Ovary (tissue), 10 donors: ENCODE measurements at places on chromosomes 11 and 22. TPM values are rescaled to one million over a fixed set of nuclear protein-coding genes. Genes with fewer than 3 reads are reported as not detected.

GRCh38 chr11:108512708-108513107, 14.5 kb upstream of the POGLUT3 start:
- no peak for DNase-seq
- no peaks in the 10 kb centered on the region for H3K4me1 ChIP-seq
- no peaks in the 10 kb centered on the region for H3K27me3 ChIP-seq
- no peak overlapping the region for H3K4me3 ChIP-seq
- H3K27ac ChIP-seq: no peak overlapping the region

- H3K4me1 ChIP-seq: no peaks in the 10 kb centered on the region
- H3K27me3 ChIP-seq: no peaks in the 10 kb centered on the region
- no peak for DNase-seq
- H3K36me3 ChIP-seq: no peaks in the 10 kb centered on the region
- H3K27ac ChIP-seq: no peak overlapping the region
- H3K4me3 ChIP-seq: no peak overlapping the region
Observed at GRCh38 chr11:74370123-74370522, 28.1 kb downstream of the PGM2L1 start.

GRCh38 chr11:22690257-22690656, 23.8 kb downstream of the GAS2 start:
- H3K27ac ChIP-seq: no peak overlapping the region
- H3K4me1 ChIP-seq: no peaks in the 10 kb centered on the region
- no peaks in the 10 kb centered on the region for H3K27me3 ChIP-seq
- no peaks in the 10 kb centered on the region for H3K36me3 ChIP-seq

DNA sequence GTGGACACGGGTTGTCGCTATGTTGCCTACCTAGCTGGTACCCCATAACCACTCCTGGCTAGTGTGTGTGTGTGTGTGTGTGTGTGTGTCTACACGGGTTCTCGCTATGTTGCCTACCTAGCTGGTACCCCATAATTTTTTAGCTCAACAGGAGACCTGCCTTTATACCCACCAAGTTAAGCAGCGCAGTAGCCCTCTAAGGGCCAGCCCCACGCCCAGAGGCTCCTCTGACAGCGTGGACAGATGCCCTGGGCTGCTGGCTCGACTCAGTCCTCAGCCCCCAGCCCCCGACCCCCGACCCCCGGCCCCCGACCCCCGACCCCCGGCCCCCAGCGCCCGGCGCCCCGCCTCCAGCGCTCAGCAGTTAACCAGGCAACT, 351 bp upstream of the AKIP1 start:
- no peaks in the 10 kb centered on the region for H3K27me3 ChIP-seq
- peak overlapping the region; percentile 83 for H3K4me3 ChIP-seq
- no peak for DNase-seq
- peaks cover 6% of the 10 kb centered on the region for H3K4me1 ChIP-seq
- no peaks in the 10 kb centered on the region for H3K36me3 ChIP-seq

DNA sequence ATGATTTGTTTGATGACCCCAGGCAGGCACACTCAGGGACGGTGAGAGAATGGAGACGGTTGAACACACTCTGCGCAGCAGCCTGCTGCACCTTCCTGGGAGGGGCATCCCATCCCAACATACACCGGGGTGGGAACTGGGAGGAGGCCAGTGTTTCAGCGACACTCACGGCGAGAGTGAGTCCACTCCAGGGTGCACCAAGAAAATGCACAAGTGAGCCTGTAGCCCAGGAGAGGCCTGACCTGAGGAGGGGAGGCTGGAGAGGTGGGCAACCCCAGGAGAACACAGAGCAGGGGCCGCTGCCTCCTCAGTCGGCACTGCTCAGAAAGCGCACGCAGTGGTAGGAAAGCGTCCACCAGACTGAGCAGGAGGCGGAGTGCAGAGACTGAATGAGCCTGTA, 54.5 kb downstream of the IGF2 start:
- no peak overlapping the region for H3K4me3 ChIP-seq
- no peaks in the 10 kb centered on the region for H3K27me3 ChIP-seq
- DNase-seq: no peak
- H3K4me1 ChIP-seq: no peaks in the 10 kb centered on the region
- no peak overlapping the region for H3K27ac ChIP-seq

DNA sequence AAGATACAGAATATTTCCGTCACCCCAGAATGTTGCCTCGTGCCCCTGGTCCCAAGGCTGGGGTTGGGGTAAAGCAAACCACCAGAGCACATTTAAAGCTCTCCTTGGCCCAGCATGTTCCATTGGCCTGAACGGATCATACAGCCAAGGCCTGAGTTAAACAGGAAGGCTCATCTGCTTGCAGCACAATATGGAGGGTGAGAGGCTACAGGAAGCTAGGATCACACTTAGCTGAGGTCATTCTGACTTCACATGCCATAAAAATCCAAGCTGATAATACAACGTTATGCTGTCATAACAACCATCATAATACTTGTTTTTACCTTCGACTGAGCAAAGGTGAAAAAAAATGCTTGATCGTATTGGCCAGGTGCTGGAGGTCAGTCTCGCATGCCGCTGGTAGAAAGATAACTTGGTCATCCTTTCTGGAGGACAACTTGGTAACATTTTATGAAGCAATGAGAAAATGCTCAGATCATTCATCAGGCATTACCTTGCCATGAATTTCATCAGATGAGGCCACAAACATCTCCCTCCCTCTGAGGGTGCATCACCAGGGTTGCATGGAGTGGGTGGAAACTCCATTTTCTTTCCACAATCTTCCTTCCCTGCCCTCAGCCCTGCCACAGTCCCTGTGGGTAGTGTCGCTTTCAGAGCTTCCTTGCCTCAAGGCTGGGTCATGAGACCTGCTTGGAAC, 31.9 kb upstream of the RTL6 start:
- no peaks in the 10 kb centered on the region for H3K27me3 ChIP-seq
- no peaks in the 10 kb centered on the region for H3K36me3 ChIP-seq

DNA sequence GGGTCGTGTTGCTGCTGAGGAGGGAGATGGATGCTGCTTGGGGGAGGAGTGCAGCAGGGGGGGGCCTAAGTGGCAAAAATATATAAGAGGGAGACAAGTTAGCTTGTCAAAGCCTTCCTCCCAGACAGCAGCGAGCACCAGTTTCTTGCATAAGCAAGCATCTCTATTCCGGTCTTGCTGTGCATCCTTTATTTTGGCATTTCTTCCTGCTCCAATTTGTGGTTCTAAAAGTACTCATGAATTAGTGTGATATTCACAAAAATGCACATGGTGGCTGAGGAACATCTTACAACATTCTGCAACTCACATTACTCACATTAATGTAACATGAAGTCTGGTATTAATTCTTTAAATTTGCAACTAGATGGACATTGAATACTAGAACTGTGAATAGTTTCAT, 32.1 kb downstream of the GDPD5 start:
- DNase-seq: no peak
- no peaks in the 10 kb centered on the region for H3K27me3 ChIP-seq
- no peaks in the 10 kb centered on the region for H3K36me3 ChIP-seq
- no peak overlapping the region for H3K27ac ChIP-seq
- no peaks in the 10 kb centered on the region for H3K4me1 ChIP-seq

DNA sequence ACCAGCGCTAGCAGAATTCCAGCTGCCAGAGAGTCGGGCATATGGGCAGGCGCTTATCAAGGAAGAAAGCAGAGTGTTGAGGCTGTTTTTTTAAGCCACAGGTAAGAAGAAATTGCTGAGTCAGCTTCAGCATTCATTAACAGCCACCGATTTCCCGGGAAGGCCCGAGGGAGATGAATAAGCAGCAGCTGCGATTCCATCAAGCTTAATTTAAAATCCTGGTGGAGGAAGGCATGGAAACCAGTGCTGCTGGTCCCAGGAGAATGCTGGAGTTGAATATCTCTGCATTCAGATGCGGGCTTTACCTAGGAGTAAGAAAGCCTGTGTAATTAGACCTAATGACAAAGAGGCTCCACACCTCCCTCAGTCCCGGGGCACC, 168.8 kb downstream of the BRD1 start:
- no peak overlapping the region for H3K27ac ChIP-seq
- no peak for DNase-seq
- H3K4me1 ChIP-seq: no peaks in the 10 kb centered on the region
- H3K27me3 ChIP-seq: no peaks in the 10 kb centered on the region
- H3K36me3 ChIP-seq: no peaks in the 10 kb centered on the region

DNA sequence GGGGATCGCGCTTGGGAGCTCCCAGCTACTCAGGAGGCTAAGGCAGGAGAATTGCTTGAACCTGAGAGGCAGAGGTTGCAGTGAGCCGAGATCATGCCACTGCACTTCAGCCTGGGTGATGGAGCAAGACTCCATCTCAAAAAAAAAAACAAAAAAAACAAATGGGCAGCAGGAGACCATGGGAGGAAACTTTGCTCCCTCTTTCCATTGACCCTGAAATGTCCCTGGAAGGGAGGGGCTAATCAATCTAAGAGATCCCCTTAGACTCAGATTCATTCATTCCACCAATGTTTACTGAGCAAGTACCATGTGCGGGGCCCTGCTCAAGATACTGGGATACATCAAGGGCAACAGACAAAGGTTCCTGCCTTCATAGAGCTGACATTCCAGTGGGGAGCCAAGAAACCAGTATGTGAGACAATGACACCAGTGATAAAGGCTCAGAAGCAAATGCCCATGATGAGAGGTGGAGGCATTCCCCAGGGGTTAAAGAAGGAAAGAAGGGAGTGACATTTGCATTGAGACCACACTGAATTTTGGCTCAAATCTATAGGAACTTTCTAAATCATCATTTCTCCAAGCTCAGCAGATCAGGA, 37.7 kb upstream of the TFIP11 start:
- no peak for DNase-seq
- no peaks in the 10 kb centered on the region for H3K27me3 ChIP-seq
- H3K27ac ChIP-seq: no peak overlapping the region
- no peaks in the 10 kb centered on the region for H3K4me1 ChIP-seq
- H3K36me3 ChIP-seq: no peaks in the 10 kb centered on the region

GRCh38 chr11:124674168-124674517, 439 bp downstream of the SPA17 start:
- H3K27me3 ChIP-seq: no peaks in the 10 kb centered on the region
- H3K4me3 ChIP-seq: peak overlapping the region; percentile 79
- no peak for DNase-seq
- H3K27ac ChIP-seq: no peak overlapping the region
- H3K36me3 ChIP-seq: no peaks in the 10 kb centered on the region
- H3K4me1 ChIP-seq: peaks cover 1% of the 10 kb centered on the region

GRCh38 chr11:32141745-32142546, 51.1 kb downstream of the RCN1 start:
- no peak for DNase-seq
- H3K27ac ChIP-seq: no peak overlapping the region
- no peaks in the 10 kb centered on the region for H3K36me3 ChIP-seq
- H3K27me3 ChIP-seq: no peaks in the 10 kb centered on the region
- no peak overlapping the region for H3K4me3 ChIP-seq

DNA sequence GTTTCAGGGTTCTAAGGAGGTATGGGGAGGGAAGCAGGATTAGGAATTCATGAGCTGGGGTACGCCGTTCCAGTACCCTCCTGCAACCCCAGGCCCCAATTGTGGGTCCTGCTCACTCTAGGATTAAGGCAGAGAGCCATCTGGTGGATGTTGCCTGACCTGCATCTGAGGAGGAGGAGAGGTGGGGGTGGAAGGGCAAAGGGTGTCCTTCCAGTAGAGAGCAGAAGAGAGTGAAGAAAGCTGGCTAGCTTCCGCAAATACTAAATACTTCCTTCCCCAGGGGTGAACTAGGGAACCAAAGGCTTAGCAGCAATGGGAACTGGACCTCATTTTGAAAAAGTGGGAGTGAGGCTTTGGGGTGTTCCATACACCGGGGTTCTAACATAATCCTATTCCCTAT, 10.6 kb downstream of the LRRC51 start:
- H3K36me3 ChIP-seq: no peaks in the 10 kb centered on the region
- H3K4me1 ChIP-seq: no peaks in the 10 kb centered on the region
- peak; percentile 70 for DNase-seq

DNA sequence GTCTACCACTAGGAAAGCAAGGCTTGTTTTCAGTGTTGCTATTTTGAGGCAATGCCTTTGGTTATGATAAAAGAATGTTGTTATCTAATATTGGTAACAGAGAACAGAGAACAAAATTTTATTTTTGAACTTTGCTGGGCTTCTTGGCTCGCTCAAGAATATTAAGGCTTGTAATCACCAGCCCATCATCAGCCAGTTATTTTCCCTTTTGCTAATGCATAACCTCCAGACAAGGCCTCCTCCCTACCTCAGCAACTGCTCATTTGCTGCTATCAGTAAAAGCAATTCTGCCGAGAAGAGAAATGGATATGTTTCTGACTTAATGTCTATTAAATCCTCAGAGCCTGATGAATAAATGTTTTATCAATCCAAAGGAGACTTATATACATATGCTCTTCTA, 8.9 kb downstream of the MTMR2 start:
- no peak for DNase-seq
- peaks cover 5% of the 10 kb centered on the region for H3K4me1 ChIP-seq
- no peaks in the 10 kb centered on the region for H3K36me3 ChIP-seq
- no peak overlapping the region for H3K27ac ChIP-seq
- H3K4me3 ChIP-seq: no peak overlapping the region

- no peak for DNase-seq
- H3K36me3 ChIP-seq: no peaks in the 10 kb centered on the region
- H3K4me3 ChIP-seq: no peak overlapping the region
- H3K4me1 ChIP-seq: no peaks in the 10 kb centered on the region
Observed at GRCh38 chr11:33068611-33069340, 29.4 kb downstream of the TCP11L1 start.

DNA sequence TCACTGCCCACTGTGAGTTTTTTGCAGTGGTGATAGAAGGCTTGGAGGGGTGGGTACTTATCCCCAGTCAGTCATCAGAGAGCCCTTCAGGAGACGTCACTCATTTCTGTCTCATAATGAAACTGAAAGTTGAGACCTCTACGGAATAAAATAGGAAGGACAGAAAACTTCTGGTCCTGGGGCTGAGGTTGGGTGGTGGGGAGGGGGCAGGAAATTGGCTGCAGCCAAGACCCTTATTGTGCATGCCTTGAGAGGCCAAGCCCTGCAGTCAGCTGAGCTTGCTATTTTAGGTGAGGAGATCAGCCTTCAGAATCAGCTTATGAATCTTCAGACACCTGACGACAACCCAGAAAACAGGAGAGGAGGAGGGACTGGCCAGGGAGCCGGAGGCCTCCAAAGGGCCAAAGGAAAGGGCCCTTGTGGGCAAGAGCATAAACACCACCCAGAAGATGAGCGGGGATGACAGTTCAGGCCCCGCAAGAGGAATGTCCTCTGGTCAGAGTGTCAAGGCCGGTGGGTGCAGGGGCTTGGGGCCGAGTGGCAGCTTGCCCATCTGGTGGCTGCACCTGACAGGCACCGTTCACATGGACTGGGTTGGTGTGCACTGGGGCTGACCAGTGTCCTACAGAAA, 17.9 kb upstream of the ADA2 start:
- no peaks in the 10 kb centered on the region for H3K36me3 ChIP-seq
- H3K4me1 ChIP-seq: no peaks in the 10 kb centered on the region
- no peak for DNase-seq
- H3K27ac ChIP-seq: no peak overlapping the region

- no peaks in the 10 kb centered on the region for H3K36me3 ChIP-seq
- no peak overlapping the region for H3K27ac ChIP-seq
- H3K4me1 ChIP-seq: no peaks in the 10 kb centered on the region
- DNase-seq: no peak
Observed at GRCh38 chr11:31050061-31050765, 319.3 kb downstream of the DCDC1 start.

GRCh38 chr11:68330700-68331337, 18.4 kb downstream of the LRP5 start:
- H3K27ac ChIP-seq: no peak overlapping the region
- DNase-seq: no peak
- H3K36me3 ChIP-seq: no peaks in the 10 kb centered on the region
- H3K4me1 ChIP-seq: peaks cover 22% of the 10 kb centered on the region

OR5B21 gene
- not detected for total RNA-seq

OR6A2 gene
- 0.46 TPM for total RNA-seq

PNPLA5 gene
- not detected for total RNA-seq

FGF3 gene
- not detected for total RNA-seq

TYR gene
- not detected for total RNA-seq

PGM2L1 gene
- total RNA-seq: 3.4 TPM

MIOX gene
- total RNA-seq: not detected
